ENCODE measurements at places on chromosomes 11 and 22.

- no peak for DNase-seq
Measured at GRCh38 chr11:126423743-126424142, 68.3 kb downstream of the ST3GAL4 start.

DNA sequence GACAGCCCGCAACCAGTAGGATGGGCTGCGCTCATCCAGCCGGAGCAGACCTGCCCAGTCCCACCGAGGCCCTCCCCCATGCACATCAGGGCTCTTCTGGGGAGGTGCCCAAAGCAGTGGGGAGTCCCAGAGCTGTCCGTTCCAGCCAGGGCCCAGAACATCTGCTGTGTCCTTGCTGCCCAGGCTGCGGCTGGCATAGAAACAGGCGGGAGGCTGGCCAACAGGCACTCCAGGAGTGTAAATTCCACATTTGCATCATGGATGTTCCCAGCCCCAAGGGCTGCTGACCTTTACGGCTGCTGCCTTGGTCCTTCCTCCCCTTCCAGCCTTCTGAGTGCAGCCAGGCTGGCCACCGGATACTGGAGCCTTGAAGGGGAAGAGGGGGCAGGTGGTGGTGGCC, 30.0 kb upstream of the SYT7 start:
- DNase-seq = no peak

- DNase-seq = no peak
Measured at GRCh38 chr11:27398400-27398770, 35.4 kb upstream of the CCDC34 start.

DNA sequence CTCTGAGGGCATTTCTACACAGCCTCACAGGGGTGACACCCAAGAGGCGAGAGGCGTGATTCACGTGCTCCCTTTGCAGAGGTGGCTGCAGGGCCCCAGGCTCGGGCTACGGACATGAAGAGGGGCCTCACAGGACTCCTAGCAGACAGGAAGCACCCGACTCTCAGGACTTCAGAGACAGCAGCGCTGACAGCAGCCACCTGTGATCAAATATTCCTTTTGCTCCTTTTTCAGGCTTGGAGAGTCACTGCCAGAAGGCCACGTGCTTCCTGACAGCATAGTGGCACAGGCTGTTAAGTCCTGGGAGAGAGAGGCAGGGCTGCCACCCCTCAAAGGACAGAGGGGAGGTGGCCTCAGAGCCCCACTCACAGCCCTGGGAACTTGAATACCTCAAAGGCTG, 348.9 kb downstream of the CADM1 start:
- no peak for DNase-seq

GRCh38 chr11:203056-203944, 3.9 kb downstream of the BET1L start:
- DNase-seq = no peak

- DNase-seq = no peak
Measured at GRCh38 chr22:23063539-23064380, 6.6 kb upstream of the GNAZ start.

- no peak for DNase-seq
Measured at GRCh38 chr11:19614370-19614940, 98.2 kb upstream of the NAV2 start.

DNA sequence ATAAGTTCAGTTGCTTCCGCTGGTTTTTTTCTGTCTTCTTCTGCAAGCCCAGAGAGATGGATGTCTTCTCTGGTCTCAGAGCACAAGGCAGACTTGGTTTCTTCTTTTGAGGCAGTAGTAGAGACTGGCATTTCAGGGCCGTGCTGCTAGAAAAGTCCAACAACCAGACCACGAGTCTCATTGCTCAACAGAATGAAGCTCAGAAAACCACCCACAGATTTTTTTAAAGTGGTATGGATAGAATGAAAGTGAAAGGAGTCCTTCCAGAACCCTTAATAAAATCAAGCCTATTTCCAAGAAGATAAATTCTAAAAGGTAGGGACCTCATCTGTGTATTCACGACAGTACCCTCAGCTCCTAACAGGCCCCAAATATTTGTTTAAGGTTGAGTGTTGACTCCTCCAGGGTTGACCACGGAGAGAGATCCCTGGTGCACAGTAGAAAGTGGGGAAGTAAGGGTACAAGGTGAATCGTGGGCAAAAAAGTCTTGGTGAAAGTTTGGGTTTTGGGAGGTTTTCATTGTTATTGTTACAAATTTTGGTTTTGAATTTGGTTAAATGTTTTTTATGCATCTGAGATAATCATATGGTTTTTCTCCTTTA, 43.6 kb upstream of the DDX6 start:
- no peak for DNase-seq

DNA sequence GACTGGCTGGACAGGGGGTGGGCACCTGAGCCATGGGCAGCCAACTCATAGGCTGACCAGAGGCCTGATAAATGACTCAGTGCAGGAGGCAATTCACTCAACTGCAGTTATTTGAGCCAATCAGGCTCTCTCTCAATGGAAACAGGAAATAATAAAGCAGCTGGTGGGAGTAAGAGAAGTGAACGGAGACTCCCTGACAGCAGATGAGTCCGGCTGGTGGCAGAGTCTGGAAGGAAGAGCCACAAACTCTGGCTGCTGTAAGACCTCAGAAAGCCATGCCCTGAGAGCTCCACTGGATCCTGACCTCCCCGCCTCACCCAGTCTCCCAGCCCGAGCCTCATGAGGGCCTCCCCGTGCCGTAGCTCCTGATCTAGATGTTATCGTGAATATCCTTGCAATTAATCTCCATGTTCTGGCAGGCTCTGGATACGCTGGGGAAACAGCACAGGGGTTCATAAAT, 69.8 kb downstream of the TRIM29 start:
- no peak for DNase-seq

DNA sequence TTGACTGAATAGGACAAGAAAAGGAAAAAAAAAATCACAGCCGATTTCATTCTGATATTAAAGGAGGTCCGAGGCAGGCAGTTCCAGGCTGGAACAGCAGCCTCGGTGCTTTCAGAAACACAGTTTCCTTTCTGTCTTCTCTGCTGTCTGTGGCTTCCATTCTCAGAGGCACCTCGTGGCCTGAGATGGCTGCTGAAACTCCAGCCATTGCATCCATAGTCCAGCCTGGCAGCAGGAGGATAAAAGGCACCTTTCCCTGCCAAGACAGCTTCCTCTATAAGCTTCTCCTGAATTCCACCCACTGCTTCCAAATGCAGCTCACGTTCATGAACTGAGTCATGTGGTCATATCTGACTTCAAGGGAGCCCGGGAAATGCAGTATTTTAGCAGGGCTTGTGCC, 390.5 kb downstream of the TBC1D22A start:
- DNase-seq = no peak

GRCh38 chr11:116579031-116579653, 193.6 kb downstream of the BUD13 start:
- no peak for DNase-seq

- no peak for DNase-seq
Measured at GRCh38 chr11:126124231-126124661, 61.6 kb upstream of the CDON start.

DNA sequence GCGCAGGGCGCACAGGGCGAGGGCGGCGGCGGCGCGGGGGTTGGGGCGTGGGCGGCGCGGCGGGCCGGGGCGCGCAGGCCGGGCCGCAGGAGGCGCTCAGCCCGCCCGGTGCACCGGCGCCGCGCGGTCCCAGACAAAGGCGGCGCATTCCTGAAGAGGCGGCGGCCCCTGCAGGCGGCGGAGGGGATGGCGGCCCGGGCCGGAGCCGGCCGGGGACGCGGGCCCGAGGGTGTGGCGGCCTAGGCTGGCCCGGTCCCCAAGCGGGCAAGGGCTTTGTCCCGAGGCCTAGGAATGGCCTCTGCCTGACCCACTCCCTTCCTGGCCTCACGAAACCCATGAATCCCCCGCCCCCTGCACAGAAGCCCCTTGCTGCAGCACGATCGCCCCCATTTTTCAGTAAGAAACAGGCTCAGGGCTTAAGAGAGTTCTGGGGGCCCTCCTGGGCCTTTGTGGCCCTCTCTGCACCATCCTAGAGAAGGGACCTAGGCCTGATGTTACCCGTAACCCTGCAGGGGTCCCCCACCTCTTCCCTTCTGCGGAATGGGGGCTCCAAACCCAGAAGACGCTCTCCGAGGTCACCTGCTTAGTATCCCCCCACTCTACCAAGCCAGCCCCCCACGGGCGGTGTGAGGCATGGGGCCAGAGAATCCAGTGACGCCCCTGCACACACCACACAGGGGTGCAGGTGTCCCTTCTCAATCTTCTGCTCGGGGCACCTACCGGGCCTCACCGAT, at the start of gene RTN4R:
TSS of gene RTN4R (minus strand) at position 40 of the 734 bp plus-strand sequence. CDS start 226 bp downstream, outside the sequence.
- no peak for DNase-seq

GRCh38 chr11:72100009-72100408, 3.1 kb downstream of the LAMTOR1 start:
- DNase-seq = no peak

DNA sequence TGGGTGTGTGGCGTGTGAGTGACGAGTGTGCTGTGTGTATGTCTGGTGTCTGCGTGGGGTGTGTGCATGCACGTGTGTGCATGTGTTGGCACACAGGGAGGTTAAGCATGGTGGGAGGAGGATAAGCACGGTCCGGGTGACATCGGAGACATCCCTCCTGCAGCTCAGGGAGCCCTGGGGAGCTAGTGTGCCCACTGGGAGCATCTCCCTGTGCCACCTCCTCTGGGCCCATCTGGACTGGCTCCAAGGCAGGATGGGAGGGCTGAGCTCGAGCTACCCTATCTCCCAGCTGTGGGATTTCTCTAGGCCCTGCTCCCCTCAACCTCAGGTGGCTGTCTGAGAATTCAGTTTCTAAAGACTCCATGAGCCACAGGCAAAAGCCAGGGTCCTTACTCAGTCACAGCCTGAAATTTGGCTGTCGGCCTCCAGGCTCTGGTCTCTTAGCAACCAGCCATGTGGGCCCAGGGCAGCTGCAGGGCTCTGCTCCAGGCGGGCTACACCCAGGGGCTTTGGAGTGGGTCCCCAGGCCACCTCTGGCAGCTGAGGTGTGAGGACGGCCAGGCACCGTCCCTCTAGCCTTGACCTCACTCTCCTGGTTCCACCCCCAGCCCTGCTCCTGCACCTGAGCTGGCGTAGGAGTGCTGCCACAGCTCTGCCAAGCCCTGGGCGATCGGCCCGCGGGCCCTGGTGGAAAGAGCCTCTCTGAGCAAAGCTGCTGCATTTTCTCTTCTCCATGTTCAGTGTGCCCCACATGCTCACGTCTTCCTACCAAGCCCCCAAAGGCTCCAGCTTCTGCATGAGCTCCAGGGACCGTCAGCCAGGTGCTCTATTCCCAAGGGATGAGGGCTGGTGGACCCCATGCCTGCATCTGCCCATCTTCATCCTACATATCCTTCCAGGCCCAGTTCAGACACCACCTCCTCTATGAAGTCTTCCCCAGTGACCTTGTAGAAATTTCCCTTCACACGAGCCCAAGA, 39.7 kb downstream of the RTL6 start:
- no peak for DNase-seq

DNA sequence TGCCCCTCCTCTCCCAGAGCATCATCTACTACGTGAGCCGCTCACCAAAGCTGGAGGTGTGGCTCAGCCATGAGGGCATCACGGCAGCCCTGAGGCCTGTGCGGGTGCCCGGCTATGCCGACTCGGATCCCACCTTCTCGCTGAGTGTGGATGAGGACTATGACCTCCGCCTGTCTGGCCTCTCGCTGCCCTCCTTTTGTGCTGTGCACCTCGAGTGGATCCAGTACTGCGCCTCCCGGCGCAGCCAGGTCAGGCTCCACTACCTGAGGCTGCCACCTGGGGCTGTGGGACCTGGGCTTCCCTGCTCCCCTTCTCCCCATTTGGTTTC, 3.8 kb upstream of the SIPA1 start:
- no peak for DNase-seq

DNA sequence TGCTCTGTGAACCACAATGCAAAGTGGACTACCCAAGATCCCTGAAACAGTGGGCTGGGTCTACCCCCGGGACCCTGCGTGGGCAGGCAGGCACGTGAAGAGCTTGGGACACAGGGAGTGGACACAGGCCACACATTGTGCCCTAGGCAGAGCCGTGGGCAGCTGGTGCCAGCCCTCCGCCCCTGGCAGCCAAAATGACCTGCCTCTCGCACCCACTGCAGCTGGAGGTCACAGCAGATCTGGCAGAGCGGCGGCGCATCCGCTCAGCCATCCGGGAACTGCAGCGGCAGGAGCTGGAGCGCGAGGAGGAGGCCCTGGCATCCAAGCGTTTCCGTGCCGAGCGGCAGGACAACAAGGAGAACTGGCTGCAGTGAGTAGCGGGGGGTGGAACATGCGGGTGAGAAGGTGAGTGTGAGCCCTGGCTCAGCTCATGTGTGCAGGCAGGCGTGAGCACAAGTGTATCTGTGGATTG, 6.7 kb downstream of the SMTN start:
- no peak for DNase-seq

DNA sequence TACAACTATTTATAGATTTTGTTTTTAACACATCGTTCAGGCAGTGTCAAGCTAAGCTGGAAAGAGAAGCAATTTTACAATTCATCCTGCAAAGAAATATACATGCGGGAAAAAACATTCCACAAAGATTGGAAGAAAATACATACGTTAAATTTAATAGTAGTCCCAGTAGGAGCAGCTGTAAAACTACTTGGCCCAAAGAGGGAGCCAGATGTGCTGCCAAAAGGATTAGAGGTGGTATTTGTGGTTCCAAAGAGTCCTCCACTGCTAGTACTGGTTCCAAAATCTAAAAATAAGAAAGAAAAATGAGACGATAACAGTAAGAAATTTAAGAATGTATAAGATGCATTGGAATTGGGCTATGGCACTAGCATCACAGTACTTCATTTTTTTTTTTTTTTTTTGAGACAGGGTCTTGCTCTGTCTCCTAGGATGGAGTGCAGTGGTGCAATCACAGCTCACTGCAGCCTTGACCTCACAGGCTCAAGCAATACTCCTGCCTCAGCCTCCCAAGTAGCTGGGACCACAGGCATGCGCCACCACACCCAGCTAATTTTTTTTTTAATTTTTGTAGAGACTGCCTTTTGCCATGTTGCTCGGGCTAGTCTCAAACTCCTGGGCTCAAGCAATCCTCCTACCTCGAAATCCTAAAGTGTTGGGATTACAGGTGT, 21.5 kb downstream of the NUP98 start:
- no peak for DNase-seq

DNA sequence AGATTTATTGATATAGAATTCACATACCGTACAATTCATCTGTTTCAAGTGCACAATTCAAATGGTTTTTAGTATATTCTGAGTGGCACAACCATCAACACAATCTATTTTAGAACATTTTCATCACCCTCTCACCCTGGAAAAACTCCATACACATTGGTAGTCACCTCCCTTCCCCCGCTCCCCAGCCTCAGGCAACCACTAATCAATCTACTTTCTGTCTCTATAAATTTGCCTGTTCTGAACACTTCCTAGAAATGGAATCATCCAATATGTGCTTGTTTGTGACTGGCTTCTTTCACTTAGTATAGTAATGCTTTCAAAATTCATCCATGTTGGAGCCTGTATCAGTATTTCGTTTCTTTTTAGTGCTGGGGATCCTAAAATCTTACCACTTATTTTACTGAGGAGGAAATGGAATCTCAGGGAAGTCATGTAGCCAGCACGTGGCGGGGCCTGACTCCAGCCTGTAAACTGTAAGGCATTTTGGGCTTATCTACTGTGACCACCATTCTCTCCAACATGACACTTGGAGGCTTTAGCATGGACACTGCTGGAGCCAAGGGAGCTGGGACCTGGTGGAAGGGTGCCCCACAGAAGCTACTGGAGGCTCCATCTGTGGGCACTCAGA, 905 bp upstream of the UCP3 start:
- no peak for DNase-seq

GRCh38 chr11:111189466-111189865, 56.1 kb upstream of the POU2AF2 start:
- no peak for DNase-seq

Data from NCI-H526 treated with DMSO at 0.1 percent for 48 hours (cell line).